ENCODE measurements at places on chromosomes 13 and 19. TPM values are rescaled to one million over a fixed set of nuclear protein-coding genes. Genes with fewer than 3 reads are reported as not detected.

Gene FFAR2
- not detected for total RNA-seq

Gene ZNF66
- total RNA-seq = 0.69 TPM

Gene RCBTB2
- total RNA-seq = 6.0 TPM

Gene PBX4
- 0.94 TPM for total RNA-seq

Gene RFPL4A
- not detected for total RNA-seq

Gene OR7C1
- total RNA-seq = not detected

GRCh38 chr19:1073956-1074517, 7.1 kb downstream of the ARHGAP45 start:
- DNase-seq = no peak

DNA sequence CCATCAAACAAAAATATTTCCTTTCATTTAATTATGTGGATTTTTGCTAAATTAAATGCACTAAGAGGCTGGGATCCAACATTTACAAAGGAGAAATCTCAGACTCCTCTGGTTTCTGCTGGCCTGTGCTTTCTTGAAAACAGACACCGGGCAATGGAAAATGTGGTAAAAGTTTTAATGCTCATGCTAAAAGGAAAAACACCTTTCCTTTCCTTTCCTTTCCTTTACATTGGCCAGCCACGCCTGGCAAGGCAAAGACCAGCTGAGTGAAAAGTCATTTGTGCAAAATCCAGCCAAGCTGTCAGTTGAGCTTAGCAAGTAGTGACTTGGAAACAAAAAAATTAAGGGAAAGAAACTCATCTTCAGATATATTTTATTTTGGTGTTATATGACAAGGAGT, 240.3 kb downstream of the LACC1 start:
- no peak for DNase-seq

GRCh38 chr13:51590971-51591627, 6.8 kb downstream of the WDFY2 start:
- DNase-seq = peak; percentile 80

- peak; percentile 100 for DNase-seq
Observed at GRCh38 chr19:5172859-5173630, 167.6 kb downstream of the PTPRS start.

GRCh38 chr13:94351292-94351990, 128.0 kb downstream of the DCT start:
- DNase-seq = peak; percentile 61

DNA sequence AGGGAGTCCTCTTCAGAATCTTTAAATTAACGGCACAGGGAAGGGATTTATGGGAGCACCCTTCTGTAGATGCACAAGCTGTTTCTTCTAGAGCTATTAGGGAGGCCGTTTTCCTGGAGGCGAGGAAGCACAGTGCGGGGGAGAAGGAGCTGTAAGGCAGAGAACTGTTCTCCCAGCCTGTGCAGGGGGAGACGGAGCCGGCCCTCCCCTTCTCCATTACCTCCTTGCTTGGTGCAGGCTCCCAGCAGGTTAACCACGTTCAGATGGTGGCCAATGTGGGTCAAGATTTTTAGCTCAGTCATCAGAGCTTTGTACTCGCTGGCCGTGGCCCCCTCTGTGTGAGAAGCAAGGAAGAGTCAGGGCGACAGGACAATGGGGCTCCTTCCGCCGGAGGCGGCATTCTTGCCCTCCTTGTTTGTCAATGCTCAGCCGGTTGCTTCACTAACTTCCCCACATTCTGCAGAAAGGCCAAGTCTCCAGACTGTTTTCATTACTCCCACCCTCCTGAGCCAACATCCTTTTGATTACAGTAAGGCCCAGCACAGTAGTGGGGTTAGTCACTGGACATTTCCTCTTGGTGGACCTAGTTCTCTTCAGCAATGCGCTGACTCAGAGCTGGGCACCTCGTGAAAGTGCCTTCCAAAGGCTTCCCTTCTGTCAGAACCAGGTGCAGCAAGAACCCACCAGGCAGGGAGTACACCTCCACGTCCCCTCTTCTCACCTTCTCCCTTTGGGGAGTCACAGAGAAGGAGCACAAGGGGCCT, 165.4 kb downstream of the FLT1 start:
- peak; percentile 70 for DNase-seq

GRCh38 chr19:556611-557382, 12.9 kb downstream of the GZMM start:
- DNase-seq = no peak

DNA sequence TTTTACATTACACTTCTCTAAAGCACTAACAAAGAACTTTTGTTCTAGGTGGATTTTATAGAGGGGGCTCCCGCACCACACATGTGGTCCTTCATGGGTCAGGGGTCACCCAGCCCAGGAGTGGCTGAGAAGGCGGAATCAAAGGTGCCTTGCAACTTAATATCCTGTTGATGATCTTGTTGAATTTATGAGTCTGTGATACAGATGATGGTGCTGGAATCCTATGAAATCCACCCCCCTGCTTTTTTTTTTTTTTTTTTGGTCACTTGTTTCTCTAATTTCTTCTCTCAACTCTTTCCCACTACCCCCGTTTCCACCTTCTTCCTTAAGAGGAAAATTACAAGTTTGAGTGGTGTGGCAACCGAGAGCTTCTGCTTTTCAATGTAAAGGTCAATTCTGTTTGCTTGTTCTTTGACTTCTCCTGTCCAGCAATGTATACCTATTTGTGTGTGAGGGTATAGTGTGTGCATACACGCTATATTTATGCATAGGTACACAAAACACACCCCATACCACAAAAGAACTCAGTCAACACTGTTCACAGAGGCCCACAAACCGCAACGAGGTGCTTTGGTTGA, 4.2 kb upstream of the ZIC2 start:
- no peak for DNase-seq

DNA sequence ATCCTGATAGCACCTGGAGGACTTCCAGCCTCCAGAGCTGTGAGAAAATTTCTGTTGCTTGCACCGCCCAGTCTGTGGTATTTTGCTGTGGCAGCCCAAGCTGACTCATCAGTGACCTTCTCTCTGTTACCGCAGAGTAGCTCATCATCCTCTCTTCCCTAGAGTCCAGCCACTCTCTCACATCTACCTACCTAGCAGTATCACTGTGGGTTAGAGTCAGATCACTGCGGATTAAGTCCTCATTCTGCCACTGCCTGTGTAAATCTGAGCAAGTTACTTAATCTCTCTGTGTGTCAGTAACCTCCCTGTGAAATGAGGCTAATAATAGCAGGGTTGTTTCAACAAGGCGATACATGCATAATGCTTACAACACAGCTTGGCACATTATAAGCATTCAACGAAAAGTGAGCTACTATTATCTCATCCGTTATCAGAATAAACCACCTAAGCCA, 40.3 kb upstream of the USPL1 start:
- peak; percentile 95 for DNase-seq

DNA sequence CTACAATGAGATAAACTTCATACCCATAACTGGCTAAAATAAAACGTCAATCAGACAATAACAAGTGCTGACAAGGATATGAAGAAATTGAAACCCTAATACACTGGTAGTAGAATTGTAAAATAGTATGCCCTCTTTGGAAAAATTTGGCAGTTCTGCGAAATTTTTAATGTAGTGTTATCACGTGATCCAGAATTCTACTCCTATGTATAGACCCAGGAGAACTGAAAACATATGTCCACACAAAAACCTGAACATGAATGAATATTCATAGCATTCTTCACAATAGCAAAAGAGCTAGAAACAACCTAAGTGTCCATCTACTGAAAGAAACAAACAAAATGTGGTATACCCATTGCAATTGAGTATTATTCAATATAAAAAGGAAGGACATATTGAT, 14.2 kb upstream of the MYO16 start:
- DNase-seq = no peak

- no peak for DNase-seq
Observed at GRCh38 chr13:85371254-85371653, 428.0 kb downstream of the SLITRK6 start.

GRCh38 chr13:36154567-36155291, 23.5 kb upstream of the DCLK1 start:
- no peak for DNase-seq

- DNase-seq = peak; percentile 50
Observed at GRCh38 chr13:104086759-104087158, 1020.5 kb upstream of the SLC10A2 start.

DNA sequence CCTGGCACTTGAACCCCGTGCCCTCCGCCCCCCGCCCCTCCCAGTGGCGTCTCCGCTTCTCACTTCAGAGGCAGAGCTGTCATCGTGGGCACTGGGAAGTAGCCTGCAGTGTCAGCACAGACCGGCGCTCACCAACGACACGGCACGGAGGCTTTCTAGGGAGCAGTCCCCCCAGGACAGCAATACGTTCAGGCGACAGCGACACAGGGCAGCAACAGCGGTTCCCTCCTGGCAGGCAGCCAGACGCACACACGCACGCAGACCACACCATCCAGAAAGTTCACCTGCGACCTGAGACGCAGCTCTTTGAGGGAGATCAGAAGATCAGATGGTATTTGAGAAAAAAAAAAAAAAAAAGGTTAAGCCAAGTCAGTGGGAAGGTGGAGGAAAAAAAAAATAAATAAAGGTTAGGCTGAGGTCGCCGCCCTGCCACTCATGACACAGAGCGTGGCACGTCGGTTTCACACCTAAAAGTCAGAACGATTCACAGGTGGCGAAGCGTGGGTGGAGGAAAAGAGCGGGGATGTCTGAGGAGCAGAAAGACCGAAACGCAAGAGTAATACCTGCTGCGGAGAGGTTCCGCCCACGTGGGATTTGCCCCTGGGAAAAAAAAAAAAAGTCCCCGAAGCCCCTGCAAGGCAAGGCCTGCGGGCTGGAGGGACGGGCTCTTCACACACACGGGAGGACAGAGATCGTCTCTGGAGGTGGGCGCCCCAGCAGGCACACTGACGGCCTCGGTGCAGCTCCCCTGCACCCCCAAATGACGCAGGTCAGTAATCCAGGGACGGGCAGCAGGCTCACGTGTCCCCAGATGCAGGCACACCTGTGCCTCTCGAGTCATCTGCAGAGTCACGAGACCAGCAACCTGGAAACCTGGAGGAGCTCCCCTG, 94.5 kb downstream of the GNG7 start:
- no peak for DNase-seq

GRCh38 chr13:28045861-28046260, 54.5 kb downstream of the FLT3 start:
- DNase-seq = peak; percentile 55

- DNase-seq = peak; percentile 33
Observed at GRCh38 chr13:36395280-36395679, 37.0 kb upstream of the CCNA1 start.

GRCh38 chr19:15404780-15405211, 14.0 kb downstream of the AKAP8L start:
- no peak for DNase-seq

DNA sequence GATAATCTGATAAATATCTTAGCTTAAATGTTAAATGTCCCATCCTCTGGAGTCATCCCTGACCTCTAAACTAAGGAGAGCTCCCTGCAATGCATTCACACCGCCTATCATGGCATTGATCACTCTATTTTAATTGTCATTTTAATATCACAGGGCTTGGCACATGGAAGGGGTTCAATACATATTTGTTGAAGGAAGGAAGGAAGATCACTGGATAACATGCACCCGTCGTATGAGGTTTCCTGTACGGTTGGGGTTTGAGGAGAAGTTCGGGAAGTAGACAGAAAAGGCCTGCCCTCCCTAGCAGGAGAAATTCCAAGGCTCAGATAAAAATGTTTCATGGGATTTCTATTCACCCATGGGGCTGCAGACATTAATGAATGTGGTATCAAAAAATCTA, 102.0 kb downstream of the MBNL2 start:
- DNase-seq = no peak

GRCh38 chr19:17686023-17686521, 2.1 kb downstream of the UNC13A start:
- DNase-seq = no peak

GRCh38 chr19:33161201-33161600, 29.3 kb downstream of the WDR88 start:
- DNase-seq = no peak

DNA sequence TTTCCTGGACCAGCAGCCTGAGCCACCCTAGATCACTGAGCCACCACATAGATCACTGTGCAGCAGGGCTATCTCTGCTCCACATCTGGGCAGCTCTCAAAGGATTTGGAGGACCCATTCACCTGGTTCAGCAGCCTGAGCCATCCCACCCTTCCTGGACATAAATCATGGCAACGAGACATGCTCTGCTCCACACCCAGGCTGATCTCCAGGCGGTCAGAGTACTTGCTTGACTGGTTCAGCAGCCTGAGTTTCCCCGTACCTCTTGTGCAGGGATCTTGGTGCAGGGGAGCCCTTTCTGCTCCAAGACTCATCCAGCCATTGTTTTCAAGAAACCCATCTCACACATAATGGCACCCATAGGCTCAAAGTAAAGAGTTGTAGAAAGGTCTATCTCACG, 195.3 kb downstream of the LIG4 start:
- no peak for DNase-seq

DNA sequence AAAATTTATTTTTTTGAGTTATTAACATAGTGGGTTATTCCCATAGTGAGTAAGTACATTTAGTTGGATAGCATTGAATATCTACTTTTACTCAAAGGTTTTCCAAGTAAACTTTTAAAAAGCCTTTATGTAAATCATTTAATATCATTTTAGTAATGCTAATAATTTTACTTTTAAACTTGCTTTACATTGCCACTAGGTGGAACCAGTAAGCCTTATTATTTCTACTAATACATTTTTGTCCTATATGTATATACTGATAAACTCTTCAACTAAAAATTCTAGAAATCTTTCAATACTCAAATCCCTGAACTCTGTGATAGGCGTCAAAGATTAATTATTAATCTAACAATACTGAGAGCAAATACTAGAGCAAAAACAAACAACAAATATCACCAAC, 1709.2 kb upstream of the PCDH20 start:
- DNase-seq = peak; percentile 1

- DNase-seq = peak; percentile 15
Observed at GRCh38 chr19:46489445-46490272, 6.0 kb downstream of the PNMA8B start.
